ENCODE measurements at places on chromosomes 2 and 18.

DNA sequence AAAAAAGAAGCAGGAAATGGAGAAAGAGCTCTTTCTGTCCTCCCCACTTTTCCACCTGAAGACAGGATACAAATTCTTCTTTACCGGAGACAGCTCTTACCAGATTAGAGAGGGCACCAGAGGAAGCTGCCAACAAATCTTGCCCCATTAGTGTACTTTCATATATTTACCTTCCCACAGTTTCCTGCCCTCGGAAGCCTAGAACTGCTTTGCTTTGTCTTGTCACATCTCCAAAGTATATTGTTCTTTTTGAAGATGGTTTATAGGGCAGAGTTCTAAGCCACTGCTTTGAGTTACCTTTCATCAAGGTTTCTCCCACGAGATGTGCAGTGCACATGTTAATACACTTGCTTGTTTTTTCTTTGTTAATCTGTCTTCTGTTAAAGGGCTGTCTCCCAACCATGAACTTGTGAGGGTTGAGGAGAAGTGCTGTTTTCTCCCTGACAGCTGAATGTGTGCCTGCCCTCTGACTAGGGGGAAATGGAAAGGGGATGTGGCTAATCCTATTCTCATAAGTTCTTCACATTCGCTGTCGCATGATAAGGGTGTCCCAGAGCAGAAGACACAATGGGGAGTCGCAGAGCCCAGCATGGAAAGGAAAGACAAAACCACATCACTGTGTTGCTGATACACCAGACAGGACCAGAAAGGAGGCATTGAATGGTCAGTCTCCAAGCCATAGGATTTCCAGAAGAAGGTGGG, 24.2 kb downstream of the CENPA start:
- DNase-seq, result no peak

- DNase-seq, result no peak
Measured at GRCh38 chr2:66634784-66635183, 199.9 kb downstream of the MEIS1 start.

GRCh38 chr2:108906403-108907077, 82.5 kb downstream of the EDAR start:
- DNase-seq, result no peak

GRCh38 chr18:60910534-60910933, 422.7 kb upstream of the CDH20 start:
- no peak for DNase-seq

GRCh38 chr18:76504749-76505148, 9.7 kb upstream of the ZNF516 start:
- no peak for DNase-seq

DNA sequence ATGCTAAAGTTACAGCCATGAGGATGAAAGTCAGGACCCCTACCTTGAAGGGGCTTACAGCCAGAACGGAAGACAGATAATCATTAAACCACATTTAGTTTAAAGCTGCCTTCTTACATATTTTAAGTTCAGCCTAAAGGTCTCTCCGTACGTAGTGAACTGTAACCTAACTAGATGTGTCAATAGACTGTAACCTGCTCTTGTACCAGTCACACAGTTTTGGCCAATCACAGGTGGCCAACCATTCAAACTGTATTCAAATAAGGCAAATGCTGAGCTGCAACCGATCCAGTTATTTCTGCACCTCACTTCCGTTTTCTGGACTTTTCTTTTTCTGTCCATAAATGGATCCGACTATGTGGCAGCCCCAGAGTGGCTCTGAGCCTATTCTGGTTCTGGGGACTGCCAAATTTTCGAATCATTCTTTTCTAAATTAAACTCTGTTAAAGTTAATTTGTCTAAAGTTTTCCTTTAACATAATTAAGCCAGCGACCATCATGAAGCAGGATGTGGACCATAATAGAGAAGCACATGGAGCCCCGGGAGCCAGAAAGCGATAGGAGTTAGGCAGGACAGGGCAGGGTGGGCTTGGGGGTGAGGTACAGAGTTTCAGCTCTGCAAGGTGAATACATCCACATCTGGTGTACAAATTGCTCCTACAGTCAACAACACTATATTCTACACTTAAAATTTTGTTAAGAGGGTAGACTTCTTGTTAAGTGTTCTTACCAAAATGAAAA, 48.4 kb upstream of the YPEL5 start:
- DNase-seq, result peak; percentile 48

GRCh38 chr2:232931636-232932035, 61.6 kb downstream of the SNORC start:
- no peak for DNase-seq

DNA sequence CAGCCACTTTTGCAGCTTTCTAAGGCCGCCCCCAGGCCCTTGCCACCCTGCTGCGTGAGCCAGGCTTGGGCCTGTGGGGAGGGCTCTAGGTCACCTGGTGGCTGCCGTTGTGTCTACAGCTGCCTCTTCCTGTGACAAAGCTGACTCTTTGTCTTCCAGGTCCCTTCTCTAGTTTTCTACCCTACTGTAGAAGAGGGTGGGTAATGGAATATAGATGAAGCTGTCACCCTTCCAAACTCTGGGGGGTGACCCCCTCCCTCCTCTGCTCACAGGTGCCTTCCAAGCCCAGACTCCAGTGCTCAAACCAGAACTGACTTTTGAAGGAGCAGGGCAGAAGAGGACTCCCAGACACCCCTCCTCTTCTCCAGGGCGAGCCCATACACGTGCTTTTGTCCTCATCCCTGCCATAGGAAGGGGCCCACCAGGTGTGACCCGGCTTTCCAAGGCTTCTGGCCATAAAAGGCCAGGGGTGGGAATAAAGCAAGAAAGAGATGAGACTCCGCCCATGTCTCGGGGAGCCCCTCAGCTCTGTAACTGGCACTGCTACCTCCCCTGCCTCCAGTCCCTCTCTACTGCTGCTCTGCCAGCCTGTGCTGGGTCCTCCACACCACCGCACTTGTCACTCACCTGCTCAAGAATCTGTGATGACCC, 17.9 kb upstream of the SDC1 start:
- DNase-seq, result peak; percentile 19

Data from kidney tubule cell (primary cell).